Retina (tissue), 1 donor: ENCODE measurements at places on chromosomes 5 and 9.

DNA sequence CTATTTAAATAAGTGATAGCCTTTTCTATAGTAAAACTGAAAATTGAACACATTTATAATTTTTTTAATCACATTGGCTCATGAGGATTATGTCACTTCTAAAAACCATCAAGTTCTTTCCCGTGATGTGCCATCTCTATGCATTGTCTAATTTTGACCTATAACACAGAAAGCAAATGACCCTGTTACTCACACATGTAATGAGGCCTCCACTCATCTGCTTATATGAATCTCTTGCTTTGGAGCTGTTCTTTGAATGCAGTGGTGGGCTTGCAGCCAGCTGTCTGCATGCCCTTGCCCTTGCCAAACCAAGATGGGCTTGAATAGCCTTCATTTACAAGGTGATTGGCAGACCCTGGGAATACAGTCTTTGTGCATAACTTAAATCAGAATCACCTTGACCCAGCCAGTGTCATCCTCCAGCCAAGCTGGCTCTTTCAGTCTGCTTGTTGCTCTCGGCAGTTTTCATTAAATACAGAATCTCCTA is 163.2 kb downstream of the TRIO start:
- no peak for DNase-seq

DNA sequence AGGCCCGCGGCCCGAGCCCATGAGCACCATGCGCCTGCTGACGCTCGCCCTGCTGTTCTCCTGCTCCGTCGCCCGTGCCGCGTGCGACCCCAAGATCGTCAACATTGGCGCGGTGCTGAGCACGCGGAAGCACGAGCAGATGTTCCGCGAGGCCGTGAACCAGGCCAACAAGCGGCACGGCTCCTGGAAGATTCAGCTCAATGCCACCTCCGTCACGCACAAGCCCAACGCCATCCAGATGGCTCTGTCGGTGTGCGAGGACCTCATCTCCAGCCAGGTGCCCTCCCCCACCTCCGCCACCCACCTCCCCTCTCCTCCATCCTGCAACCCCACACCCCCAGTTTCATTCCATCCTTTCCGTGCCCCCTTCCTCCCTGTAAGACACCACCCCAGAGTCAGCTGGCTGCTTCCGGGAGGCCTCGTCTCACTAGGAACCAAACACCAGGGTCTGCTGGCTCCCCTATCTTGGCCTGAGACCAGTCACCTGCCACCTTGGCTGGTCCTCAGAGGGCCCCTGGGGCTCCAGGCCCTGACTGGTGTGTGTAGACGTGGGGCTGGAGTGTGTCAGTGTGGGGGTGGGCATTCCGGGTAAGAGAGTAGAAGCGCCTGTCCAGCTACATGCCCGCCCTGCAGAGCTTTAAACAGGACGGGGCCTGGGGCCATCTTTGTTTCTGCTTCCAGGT is 655 bp downstream of the GRIN1 start:
- DNase-seq, result no peak

DNA sequence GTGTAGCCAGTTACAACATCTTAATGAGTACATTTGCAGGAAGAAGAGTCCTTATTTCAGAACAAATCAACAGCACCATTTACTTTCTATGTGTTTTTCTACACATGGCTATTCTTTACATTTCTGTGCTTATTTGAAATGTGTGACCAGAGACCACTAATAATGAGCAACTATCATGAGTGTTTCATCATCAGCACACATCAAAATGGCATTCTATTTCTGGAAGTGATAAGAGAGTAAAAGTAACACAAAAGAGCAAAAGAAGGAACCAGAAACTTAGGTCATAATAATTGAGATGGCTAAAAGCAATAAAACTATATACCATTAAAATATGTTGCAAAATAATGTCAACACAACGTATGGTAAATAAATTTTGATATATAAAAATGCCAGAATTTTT is 159.7 kb downstream of the PBX3 start:
- DNase-seq, result no peak

DNA sequence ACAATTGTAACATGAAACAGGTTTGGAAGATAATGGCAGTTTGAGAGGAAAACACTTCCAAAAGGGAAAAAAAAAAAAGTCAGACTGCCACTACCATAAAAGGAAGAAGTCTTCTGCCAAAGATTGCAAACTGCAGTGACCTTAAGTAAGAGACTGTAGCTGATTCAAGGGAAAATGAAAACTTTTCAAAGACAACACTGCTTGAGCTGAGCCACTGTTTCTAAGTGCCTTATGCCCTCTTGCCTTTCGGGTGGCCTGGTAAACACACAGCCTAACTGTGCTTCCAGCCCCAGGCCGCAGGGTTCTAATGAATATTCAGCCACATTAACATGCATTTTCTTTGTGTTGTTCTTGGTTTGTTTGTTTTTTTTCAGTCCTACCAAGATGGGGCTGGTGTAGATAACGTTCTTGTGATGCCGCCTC is 354.6 kb downstream of the BNC2 start:
- no peak for DNase-seq

- DNase-seq, result no peak
Observed at GRCh38 chr9:120904061-120904977, 22.3 kb downstream of the TRAF1 start.

- DNase-seq, result peak; percentile 33
Observed at GRCh38 chr5:76819851-76820525, 1.2 kb downstream of the F2RL1 start.

GRCh38 chr5:111829701-111830100 is 72.7 kb upstream of the NREP start:
- DNase-seq, result no peak
